ENCODE measurements at places on chromosomes 5 and 9. TPM values are rescaled to one million over a fixed set of nuclear protein-coding genes. Genes with fewer than 3 reads are reported as not detected.

Gene PRDM9
- total RNA-seq, result not detected

Gene PDGFRB
- 9.9 TPM for total RNA-seq

Gene IPPK
- 16.9 TPM for total RNA-seq

Gene ARL14EPL
- total RNA-seq, result not detected

Gene CTXN3
- total RNA-seq, result not detected

Gene FAM81B
- total RNA-seq, result not detected

Gene SIGMAR1
- 37.1 TPM for total RNA-seq

Gene GPR151
- total RNA-seq, result not detected

Gene TXNDC15
- 107 TPM for total RNA-seq

Gene IFNA8
- not detected for total RNA-seq

Gene MARCOL
- total RNA-seq, result not detected

Gene GHR
- 3.2 TPM for total RNA-seq

Gene GMCL2
- total RNA-seq, result not detected

Gene UBE2D2
- 71.6 TPM for total RNA-seq

Gene PCA3
- total RNA-seq, result under 0.01 TPM

Gene SARDH
- total RNA-seq, result 0.37 TPM

Gene PHYHD1
- total RNA-seq, result 0.85 TPM

Gene PPP3R2
- not detected for total RNA-seq

Gene DMRT2
- not detected for total RNA-seq

Gene HAVCR2
- total RNA-seq, result under 0.01 TPM

Gene UAP1L1
- 27.2 TPM for total RNA-seq

Gene GABRA1
- total RNA-seq, result not detected

Gene FST
- 45.0 TPM for total RNA-seq

Gene CFAP157
- not detected for total RNA-seq

Gene GSN
- total RNA-seq, result 1,127 TPM

Gene SUSD1
- 59.6 TPM for total RNA-seq

Gene TBC1D2
- 4.8 TPM for total RNA-seq

Gene AQP7
- total RNA-seq, result not detected

Gene MAMDC2
- 6.7 TPM for total RNA-seq

Gene GOLPH3
- total RNA-seq, result 65.9 TPM

Gene GPRIN1
- total RNA-seq, result 8.7 TPM

Gene TRPM6
- 1.2 TPM for total RNA-seq

Gene PDCD1LG2
- 4.4 TPM for total RNA-seq

Gene ZMAT2
- 62.3 TPM for total RNA-seq

Gene PCDHB8
- 0.34 TPM for total RNA-seq
